ENCODE measurements at places on chromosomes 5 and 9.

DNA sequence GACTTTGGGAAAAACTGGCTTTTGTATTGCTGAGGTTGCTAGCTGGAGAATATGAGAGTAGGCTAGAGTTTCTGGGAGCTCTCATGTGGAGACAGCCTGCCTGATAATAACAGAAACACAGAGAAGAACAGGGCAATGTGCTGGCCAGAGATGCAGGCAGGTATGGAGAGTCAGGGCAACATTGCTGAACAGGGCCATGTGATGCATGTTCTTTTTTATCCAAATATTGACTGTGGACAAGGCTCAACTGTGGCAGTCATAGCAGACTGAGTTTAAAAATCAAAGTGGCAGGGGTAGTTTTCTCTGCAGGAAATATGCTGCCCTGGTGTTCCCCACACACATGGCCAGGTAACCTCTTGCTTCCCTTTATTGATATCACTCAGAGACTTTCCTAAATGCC is 381.1 kb downstream of the RASEF start:
- no peak for DNase-seq

DNA sequence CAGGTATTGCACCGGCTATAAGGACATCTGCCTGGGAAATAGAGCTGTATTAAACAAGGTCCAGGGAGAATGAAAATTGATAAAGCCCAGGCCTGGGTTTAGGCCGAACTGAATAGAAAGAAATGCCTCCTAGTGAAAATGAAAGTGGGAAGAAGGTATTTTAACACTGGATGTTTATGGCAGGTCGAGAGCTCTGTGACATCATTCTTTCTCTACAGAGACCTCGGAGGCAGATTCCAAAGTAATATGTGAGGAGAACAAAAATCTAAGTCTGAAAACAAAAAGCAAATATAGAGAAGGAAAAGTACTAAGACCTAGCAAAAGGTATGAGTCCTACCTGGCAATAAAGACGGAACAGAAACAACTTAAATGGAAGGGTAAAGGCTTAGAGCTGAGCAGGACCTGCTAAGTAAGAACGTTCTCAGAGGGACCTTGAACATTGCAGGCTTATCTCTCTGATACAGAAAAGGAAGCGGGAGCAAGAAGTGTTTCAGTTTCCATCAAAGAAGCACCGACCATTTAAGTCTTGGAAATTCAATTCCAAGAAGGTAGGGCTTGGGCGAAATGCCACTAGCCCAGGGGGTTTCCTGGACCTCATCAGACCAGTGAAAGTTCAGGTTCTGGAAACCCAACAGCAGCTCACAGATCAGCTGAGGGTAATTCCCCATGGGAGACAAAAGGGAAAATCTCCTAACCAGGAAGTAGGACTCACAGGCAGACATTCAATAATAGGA is 80.0 kb downstream of the SUSD1 start:
- no peak for DNase-seq

DNA sequence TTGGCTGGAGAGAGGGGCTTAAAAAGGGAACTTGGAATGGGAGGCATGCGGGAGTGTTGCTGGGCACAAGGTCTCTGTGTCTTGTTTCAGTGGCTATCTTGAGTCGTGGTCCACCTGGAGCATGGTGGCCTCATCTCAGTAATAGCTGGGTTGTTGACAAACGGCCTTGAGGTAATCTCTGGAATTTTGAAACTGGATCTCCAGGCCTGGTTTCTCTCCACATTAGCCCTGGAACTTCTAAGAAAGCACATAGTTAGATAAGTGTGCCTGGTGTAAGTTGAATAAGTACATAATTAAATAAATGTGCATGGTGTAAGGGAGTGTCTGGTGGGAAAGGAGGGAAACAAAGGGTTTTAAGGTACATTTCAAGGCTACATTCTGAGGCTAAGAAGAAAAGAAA is 62.2 kb downstream of the INIP start:
- no peak for DNase-seq

DNA sequence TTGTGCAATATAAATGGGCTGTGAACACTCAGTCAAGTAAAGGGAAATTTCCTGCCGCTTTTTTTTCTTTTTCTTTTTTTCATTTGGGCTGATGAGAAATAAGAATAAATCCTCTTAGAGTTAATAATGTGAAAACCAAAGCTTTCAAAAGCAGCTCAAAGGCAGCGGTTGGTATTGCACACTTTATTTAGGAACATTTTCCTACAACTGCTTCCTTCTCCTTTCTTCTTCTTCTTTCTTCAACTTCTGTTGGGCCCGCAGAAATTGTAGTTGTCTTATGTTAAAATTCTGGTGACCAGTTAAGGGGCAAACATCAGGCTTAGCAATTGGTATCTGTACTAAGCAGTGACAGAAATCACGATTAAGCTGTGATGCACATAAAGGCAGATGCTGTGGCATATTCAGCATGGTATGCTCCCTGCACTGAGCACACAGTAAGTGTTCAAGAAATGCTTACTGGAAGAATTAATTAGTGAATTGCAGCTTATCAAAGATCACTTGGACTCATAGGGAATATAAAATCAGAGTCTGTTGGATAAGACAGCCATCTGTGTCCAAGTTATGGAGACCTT is 85.4 kb downstream of the ANKRD55 start:
- no peak for DNase-seq

- DNase-seq: no peak
Measured at GRCh38 chr5:56759521-56760216, 55.7 kb upstream of the MAP3K1 start.

- DNase-seq: no peak
Measured at GRCh38 chr9:88652876-88653275, 117.9 kb downstream of the NXNL2 start.

DNA sequence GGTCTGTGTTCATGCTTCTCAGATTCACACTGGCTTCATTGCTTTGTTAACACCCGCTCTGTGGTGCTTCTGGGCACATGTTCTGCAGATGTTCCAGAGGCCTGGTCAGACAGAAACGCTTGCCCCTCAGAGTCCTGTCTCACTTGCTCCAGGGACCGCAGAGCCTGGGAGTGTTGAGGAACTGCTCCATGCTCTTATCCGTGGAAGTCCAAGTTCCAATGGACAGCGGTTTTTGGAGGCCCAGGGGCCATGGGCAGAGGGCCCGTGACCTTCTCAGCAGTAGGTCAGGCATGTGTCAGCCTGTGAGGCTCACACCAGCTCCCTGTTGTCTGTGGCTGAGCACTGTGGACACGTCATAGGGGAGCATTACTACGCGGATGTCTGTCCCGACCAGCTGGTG is 364.7 kb upstream of the IRX1 start:
- no peak for DNase-seq

- no peak for DNase-seq
Measured at GRCh38 chr5:154466147-154466546, 11.9 kb downstream of the HAND1 start.

GRCh38 chr5:15526413-15526812 is 26.4 kb downstream of the FBXL7 start:
- DNase-seq: no peak

DNA sequence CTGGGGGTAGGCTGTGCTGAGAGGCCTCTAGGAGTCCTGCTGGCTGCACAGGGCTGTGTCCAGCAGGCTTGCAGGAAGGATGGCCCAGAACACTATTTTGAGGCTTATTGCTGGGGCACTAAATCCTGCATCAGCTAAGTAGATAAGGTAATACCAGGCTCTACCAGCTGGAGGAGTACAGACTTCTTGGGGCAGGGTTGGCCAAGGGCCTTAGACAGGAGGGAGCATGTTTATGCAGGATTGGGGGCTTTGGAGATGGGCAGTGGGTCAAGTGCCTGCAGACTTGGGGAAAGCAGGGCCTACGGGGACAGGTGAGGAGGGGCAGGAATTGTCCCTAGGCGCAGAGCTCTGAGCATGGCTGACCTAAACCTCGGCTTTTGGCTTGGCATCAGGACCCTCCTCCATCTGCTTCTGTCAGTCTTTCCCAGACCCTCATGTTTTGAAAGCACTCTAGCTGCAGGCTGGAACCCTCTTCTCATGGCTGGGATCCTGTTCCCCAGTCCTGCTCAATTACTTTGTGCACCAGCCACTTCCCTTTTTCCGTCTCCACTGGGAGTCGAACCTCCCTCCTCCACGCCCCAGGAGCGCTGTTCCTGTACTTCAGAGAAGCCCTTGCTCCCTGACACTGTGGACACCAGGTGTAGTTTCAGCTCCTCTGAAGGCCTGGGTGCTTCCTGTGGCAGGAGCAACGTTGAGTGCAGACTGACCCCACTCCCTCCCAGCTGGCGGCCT is 61.0 kb upstream of the SPTLC1 start:
- no peak for DNase-seq

DNA sequence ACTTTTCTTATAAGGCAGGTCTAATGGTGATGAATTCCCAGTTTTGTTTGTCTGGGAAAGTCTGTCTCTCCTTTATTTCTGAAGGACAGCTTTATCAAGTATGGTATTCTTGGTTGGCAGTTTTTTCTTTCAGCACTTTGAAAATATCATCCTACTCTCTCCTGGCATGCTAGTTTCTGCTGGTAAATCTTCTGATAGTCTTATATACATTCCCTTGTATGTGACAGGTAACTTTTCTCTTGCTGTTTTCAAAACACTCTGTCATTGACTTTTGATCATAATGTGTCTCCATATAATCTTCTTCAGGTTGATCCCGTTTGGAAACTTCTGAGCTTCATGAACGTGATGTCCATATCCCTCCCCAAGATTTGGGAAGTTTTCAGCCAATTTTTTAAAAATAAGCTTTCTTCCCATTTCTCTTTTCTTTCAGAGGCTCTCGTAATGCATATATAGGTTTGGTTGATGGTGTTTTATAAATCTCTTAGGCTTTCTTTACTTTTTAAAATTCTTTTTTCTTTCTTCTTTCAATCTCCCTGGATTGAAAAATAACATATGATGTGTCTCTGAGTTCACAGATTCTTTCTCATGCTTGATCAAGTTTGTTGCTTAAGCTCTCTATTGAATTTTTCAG is 22.5 kb upstream of the GRAMD2B start:
- no peak for DNase-seq

DNA sequence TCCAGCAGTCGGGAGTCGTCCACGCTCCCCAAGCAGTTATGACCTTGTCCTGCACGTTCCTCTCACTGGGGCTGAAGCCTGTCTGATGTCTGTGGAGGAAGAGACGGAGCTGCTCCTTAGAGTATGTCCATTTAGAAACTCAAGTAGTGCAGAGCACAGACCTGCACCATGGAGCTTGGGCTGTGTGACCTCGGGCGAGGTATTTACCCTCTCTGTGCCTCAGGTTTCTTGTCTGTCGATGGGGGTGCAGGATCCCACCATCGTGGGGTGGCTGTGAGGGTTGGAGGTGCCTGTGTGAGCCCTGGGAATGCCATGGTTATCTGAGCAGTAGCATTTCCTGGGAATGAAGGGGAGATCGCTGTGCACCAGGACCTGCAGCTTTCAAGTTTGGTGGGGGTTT is 14.2 kb downstream of the TRAF2 start:
- DNase-seq: no peak

GRCh38 chr5:64939772-64940510 is 171.2 kb downstream of the CWC27 start:
- no peak for DNase-seq

GRCh38 chr5:136023958-136024541 is 4.7 kb upstream of the TGFBI start:
- DNase-seq: no peak

GRCh38 chr9:129762985-129763926 is 10.4 kb upstream of the PTGES start:
- no peak for DNase-seq

DNA sequence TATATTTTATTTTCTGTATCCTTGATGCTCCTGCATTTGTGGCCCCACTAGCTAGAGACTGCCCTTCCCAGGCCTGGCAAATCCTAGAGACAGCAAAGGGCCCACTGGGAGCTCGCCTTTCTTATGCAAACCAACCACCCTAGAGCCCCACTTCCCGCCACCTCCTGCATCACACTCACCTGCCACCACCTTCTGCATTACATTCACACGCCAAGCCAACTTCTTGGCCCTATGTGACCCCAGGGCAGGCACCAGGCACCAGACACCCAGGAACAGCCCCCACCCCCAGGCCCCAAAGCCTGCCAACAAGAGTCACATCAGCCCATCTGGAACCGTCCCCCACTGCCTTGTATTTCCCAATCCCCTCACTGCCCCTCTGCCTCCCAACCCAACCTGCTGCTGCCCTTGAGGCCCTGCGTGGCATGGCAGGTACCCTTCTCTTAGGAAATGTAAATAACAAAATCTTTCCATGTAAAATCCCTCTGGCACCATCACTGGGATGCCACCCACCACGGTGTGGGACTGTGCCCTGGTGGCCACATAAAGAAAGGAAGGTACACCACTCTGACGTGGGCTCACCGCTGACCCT is 22.0 kb downstream of the ROR2 start:
- no peak for DNase-seq

DNA sequence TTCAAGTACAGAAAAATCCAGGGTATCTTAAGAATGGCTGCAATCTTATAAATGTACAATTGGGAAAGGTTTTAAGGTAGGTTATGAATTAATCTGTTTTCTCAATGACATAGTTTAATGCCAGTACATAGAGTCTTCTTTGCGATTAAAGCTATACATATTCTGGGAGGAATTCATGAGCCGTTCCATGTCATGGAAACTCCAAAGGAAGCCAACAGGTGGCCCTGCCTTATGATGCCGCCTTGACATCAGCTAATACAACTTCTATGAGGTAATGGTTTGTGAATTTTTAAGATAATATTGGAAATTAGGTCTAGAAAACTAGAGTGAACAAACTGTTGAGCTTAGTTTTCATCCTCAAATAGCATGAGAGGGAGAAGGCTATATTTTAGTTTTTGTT is 713.4 kb downstream of the EFNA5 start:
- DNase-seq: no peak

GRCh38 chr9:2913026-2913425 is 69.1 kb upstream of the PUM3 start:
- no peak for DNase-seq

GRCh38 chr5:125399885-125400284 is 653.4 kb upstream of the ZNF608 start:
- no peak for DNase-seq

GRCh38 chr9:35981699-35982098 is 23.7 kb upstream of the OR2S2 start:
- no peak for DNase-seq

DNA sequence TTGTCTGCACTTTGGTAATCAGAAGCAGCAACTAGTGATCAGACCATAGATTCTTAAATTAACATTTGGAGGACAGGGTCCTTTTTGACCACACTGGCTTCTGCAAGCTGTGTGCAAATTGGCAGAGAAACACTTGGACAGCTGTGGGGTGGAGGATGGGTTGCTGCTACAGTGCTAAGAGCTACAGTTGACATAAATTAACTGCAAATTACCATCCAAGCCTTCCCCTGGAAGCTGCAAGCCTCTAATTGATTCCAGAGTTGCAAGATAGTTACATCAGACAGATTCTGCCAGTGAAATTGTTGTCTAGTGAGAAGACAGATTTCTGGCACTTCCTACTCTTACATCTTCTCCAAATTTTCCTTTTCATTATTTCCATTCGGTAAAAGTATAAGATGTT is 517.7 kb downstream of the DIRAS2 start:
- no peak for DNase-seq

DNA sequence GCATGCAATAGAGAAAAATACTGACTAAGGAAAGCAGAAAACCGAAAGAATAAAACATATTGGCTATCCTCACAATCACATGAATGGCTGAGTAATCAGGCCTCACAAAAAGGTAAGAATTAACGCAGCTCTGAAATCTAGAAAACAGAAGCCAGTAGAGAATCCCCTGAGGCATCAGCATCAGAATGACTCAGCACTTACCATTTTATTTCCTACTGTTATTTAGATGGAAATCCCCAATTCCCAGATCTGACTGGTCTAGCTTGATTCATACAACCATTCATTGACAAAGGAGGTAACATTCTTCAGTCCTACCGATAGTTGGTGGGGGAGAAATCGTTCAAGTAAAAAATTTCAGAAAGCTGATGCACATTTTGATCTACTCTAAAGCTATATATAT is 1408.4 kb upstream of the WWC1 start:
- DNase-seq: no peak

- no peak for DNase-seq
Measured at GRCh38 chr9:744790-745484, 96.6 kb upstream of the DMRT1 start.

Measured in activated naive CD4-positive, alpha-beta T cell treated with anti-CD3 and anti-CD28 coated beads for 36 hours (primary cell).